ENCODE measurements at places on chromosomes 5 and 9.

GRCh38 chr5:63573380-63573779, 388.9 kb downstream of the HTR1A start:
- no peak for DNase-seq

DNA sequence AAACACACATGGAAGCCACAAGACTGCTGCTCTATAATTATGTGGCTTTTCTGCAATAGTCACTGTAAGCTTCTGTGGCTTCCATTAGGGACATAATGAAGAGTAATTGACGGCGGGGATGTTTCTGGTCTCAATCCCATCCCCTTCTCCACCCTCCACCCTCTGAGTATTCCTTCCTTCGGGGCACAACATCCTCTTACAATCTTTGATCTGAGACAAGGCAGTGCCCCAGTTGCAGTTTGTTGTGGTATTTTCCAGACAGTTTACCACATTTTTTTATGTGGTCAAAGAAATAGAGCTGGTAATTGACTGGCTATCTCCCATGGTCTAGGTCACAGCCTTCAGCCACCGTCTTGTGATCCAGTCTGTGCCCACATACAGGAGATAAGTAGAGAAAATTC, 277.7 kb downstream of the NR2F1-AS1 start:
- no peak for DNase-seq

GRCh38 chr5:125685771-125686170, 737.4 kb upstream of the GRAMD2B start:
- no peak for DNase-seq

GRCh38 chr5:14009575-14009974, 65.1 kb upstream of the DNAH5 start:
- no peak for DNase-seq

- no peak for DNase-seq
These were observed 1819.8 kb downstream of the MAT2B start for GRCh38 chr5:165325221-165325620.

GRCh38 chr5:139882961-139883539, 87.4 kb downstream of the PSD2 start:
- no peak for DNase-seq

- DNase-seq = no peak
These were observed 1.4 kb downstream of the GNAQ start for GRCh38 chr9:78030296-78030552.

DNA sequence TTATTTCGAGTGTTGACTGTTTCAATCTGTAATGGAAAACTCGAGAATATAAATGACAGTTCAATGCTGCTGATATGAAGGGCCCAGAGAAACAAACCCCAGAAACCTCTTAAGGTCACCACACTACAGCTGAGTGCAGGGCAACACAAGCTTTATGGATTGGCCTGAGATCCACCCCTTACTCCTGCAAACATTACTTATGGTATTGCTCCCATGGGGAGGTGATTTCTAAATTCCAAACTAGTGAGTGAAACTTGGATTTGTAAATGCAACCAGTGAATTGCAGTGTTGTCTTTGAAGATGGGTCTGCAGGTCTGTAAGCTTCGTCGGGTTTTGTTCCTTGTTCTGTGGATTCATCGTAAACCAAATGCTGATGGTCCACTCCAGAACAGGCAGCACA, 85.4 kb downstream of the NTRK2 start:
- DNase-seq = no peak

GRCh38 chr9:127732444-127732843, 2.6 kb downstream of the TOR2A start:
- no peak for DNase-seq

GRCh38 chr9:74977287-74977686, 24.6 kb upstream of the C9orf40 start:
- DNase-seq = no peak

DNA sequence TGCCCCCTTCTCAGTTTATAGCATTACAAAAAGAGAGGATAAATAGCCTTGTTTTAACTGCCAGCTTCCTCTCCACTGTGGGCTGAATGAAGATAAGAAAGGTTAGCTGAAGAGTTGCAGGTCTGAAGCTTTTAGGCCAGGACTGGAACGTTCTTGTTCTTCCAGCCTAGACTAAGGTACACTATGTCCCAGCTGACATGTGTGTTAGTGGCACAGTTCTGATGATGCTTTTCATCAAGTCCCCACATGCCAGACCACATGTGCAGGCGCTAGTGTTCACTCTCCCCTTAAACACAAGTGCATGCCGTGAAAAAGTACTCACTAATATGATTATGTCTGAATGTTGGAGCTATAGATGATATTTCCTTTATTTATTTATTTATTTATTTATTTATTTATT, 40.7 kb downstream of the STXBP1 start:
- DNase-seq = no peak

DNA sequence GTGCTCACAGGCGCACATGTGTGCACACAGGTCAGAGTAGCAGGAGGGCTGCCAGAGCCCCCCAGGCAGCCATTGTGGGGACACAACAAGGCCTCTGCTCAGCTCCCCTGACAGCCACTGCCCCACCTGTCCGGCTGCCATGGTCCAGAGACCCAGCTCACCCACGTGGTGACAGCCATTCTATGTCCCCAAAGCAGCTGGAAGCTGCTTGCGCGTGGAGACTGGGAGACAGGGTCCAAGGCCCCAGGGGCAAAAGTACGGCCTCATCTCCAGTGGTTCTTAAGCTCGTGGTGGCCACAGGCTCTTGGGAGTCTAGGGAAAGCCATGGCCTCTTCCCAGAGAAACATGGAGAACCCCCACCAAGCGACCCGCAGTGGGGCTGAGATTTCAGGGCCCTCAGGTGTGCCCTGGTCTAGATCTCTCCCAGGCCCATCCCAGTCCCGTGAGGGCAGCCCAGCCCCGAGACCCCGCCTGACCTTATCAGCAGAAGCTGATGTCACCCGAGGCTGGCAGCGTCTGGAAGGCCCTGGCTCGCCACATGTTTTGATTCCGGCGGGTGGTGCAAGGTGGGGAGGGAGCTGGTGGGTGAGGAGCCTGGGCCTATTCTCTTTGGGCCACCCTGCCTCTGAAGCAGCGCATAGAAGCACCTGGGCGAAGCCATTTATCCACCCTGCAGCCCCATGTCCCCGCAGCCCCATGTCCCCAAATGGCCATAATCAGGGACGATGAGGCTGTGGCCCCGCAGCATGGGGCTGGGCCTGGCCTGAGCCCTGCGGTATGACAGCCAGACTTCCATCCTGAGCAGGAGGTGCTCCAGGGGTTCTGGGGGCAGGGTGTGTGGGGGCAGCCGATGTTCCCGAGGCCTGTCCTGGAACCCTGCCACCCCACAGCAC, 31.7 kb downstream of the GLT6D1 start:
- no peak for DNase-seq

GRCh38 chr9:130556396-130557076, 22.8 kb upstream of the FUBP3 start:
- DNase-seq = no peak

- no peak for DNase-seq
These were observed 15.7 kb downstream of the RGS3 start for GRCh38 chr9:113479174-113479621.

DNA sequence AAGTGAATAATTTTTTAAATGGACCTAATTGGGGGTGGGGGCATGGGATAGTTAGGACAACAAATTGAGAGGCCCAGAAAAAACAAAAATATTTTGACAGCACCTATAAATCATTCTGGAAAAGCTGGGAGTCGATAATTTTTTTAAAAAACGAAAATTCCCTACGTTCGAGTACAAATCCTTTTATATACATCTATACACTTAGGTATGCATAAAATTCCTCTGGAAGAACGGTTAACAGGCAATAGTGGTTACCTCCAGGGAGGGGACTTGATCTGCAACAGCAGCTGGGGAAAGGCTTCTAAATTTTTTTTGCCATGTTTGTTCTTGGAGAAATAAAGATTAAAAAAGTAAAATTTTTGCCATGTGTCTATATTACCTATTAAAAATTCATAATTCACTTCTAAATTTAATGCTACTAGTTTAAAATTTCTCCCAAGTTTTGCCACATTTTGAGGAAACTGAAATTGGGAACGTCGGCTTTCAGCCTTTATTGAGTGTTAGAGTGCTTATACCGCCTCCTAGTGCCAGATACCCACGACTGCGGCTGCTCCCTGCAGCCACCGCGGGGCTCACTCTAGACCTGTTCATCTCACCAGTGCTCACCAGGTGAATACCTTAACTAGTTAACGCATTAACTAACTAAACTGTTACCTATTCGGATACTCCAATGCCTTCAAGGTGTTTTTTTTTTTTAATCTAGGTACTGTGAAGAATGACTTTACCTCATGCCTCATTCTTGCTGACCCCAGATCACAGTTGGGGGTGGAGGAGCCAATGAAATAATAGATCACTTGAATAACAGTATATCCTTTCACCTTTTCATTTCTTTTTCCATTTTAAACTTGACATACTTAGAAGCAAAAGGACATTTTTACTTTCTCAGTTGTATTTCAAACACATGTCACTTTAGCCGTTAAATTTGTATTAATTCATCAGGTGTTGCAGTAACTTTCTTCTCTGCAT, 1.8 kb upstream of the BHMT start:
- no peak for DNase-seq

DNA sequence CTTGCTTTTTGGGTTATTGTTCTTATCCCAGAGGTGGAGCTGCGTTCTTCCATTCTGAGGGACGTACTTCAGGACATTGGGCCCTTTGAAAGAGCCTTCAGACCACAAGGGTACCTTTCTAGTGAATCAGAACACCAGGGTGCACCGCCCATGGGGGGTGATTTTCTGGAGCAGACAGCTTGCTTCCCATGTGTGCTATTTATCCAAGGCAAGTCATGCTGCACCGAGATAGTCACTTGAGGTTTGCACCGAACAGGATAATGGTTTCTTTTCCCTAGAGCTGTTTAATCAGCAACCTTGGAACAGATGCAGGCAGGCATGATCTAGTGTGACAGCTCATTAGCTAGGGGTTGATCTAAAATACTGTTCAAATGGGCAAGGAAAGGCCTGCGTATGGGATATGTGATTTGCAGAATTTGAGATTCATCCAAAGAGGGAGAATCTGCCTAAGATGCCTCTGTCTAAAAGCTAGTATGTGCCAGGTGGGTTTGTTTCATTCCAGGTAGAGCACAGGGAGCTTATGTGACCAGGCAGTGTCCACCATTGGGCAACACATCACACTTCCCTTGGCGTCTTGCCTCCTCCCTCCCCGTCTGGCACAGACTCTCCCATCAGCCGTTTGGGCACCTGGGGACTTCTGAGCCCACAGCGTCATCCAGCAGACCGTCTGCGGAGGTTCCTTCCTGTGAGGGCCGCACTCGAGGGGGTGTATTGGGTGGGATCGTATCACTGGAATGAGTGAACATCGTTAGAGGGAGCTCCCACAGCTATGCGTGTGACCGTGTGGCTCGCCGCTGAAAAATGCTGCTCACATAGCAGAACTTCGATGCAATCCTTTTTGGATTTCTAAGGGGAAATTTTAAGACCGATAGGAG, 23.0 kb downstream of the ABL1 start:
- peak; percentile 67 for DNase-seq

DNA sequence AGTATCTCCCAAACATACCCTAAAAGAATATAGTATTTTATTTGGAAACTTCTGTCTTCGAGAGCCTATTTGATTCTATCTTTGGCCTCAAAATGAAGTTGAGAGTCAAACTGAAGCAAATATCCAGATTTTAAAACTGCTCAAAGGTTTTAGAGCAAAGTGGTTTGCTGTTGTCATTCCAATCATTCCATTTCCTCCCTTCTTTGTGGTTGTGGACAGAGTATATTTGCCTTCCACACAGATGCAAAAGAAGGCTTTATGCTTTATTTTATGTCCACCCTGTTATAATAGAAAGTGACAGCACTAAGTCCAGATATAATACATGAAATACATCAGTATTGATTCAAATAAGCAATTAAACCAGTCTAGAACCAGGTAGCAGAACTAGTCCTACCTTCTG, 12.4 kb downstream of the GZMK start:
- peak; percentile 8 for DNase-seq

DNA sequence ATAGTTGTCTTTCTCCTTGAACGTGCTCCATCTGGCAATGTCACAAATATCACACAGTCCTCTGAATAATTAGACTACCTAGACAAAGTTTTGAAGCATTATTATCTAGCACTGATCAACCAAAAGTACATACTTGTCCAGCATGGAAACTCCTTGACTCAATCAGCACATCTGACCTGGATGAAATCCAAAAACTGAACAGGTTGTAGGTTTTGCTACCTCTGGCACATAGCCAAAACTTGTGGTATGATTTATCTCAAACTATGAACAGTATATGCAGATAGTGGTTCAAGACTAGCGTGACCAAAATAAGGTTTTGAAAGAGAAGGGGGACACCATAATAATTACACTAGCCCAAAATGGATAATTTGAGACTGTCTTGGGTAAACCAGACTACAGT, 158.1 kb downstream of the ARRDC3 start:
- DNase-seq = no peak

GRCh38 chr5:92330365-92330764, 947.2 kb upstream of the ARRDC3 start:
- no peak for DNase-seq

GRCh38 chr5:54553659-54554207, 36.2 kb downstream of the SNX18 start:
- DNase-seq = no peak

DNA sequence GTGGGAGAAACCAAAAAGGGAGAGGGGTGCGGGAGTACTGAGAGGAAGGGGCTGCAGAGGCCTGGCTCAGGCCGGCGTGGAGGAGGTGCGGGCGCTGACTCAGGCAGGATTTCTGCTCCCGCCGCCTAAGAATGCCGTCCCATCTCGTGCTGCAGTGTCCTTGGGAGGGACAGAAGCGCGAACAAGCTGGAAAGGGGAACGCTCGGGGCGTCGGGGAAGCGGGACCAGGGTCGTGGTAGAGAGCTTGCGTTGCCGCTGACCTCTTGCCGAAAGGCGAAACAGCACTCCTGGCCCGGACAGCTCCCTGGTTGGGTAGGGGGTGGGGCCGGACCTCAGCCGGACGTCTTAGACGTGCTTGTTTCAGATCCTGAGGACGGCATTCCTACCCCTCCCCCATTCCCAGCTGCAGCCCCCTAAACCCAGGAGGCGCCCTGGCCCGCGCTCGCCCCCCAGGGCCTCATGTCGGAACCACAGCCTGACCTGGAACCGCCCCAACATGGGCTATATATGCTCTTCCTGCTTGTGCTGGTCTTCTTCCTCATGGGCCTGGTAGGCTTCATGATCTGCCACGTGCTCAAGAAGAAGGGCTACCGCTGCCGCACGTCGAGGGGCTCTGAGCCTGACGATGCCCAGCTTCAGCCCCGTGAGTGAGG, 1.1 kb downstream of the RELL2 start:
- no peak for DNase-seq

DNA sequence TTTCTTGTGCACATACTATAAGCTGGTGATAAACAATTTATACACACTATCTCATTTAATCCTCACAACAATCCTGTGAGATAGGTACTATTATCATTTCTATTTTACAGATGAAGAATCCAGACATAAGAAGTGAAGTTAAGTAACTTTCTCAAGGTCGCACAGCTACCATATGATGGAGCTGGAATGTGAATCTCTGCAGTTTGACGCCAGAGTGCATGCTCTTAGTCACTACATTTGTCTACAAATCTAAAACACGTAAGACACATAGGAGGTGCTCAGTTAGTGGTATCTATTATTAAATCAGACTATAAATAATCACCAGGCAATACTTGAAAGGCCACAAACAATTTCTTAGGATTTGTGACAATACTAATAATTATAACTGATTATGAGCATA, 45.0 kb upstream of the CDKN2B start:
- no peak for DNase-seq

Measured in AG09309 (cell line).